ENCODE measurements at places on chromosomes 16 and 17.

- no peak for DNase-seq
Observed at GRCh38 chr17:69709441-69709840, 294.9 kb downstream of the MAP2K6 start.

- no peak for DNase-seq
Observed at GRCh38 chr17:39653316-39653661, 11.9 kb upstream of the TCAP start.

GRCh38 chr16:83336603-83337002 lies 471.2 kb upstream of the HSBP1 start:
- DNase-seq = no peak

DNA sequence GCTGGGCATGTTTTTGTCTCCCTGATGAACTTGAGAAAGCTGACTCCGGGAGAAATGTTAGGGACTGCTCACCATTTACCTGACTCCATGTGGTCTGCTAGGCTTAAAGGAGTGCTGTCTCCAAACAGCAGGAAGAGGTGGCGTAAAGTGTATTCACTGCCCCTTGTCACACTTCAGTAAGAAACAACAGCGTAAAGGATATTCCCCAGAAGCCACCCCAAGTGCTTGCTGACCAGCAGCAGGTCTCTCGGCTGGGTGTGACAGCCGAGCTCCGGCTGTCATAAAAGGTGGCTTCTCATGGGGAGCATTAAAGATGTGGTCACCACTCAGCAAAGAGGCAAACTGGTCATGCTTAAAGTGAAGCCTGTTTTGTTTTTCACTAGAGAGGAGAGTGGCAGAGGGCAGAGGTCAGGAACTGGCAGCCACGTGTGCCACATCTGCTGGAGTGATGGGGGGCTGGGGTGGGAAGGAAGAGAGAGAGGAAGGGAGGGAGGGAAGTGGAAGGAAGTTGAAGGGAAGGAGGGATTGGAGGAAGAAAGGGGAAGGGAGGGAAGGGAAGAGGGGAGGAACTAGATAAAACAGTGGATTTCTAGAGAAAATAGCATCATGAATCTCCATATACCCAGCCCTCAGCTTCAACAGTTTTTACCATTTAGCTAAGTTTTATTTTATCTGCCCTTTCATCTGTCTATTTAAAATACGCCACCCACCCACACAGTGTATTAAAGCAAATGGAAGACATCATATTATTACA lies 119.3 kb downstream of the CLEC16A start:
- no peak for DNase-seq

DNA sequence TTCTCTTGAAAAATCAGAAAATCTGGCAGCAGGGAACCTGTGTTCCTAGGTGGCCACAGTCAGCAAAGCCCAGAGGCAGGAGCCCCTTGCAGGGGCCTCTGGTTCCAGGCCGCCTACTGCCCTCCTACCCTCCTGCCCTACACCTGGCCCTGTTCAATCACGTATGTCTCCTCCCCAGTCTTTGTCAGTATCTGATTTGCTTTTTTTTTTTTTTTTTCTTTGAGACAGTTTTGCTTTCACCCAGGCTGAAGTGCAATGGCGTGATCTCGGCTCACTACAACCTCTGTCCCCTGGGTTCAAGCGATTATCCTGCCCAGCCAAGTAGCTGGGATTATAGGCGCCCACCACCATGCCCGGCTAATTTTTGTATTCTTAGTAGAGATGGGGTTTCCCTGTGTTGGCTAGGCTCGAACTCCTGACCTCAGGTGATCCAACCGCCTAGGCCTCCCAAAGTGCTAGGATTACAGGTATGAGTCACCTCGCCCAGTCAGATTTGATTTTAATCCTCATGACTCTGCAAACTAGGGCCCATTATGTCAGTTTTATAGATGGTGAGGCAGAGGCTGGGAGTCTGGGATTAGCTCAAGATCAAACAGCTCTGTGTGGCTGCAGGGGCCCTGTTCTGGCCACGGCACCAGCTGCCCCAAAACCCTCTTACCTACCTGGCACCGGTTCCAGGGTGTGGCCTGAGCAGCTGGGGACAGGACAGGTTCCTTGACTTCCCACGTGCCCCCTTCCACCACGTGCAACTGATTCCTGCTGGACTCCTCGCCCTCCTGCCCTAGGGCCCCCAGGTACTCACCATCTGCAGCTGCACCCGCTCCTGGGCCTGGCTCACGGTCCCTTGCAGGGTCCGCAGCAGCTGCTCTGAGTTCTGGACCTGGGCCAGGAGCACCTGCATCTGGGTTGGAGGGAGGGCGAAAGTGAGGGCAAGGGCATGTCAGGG lies 14.7 kb downstream of the RABEP2 start:
- DNase-seq = no peak

GRCh38 chr16:15882563-15882962 lies 5.8 kb downstream of the CEP20 start:
- no peak for DNase-seq

DNA sequence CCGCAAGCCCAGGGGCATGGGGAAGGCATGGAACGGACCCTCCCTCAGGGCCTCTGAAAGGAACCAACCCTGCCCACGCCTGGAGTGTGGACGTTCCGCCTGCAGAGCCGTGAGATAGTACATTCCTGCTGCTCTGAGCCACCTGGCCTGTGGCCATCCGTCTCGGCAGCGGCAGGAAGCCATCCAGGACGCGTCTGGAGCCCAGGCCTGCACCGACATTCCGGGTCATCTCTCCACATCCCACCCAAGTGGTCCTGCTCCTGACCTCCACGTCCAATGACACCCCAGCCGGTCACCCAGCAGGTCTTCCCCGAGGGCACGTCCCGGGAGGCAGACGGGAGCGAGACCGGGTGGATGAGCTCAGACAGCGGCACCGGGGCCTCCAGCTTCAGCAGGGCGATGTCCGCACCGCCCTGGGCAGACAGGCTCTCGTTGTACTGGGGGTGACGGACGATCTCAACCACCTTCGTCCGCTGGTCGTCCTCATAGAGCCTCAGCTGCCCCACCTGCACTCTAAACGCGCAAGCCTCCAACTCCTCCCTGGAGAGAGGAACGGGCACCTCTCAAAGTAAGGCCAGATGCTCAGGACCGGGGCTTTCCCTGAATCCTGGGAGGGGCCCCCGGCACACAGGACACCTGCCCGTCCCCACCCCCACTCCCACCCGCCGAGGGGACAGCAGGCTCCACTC lies 21.3 kb upstream of the UBE2I start:
- DNase-seq = no peak

- no peak for DNase-seq
Observed at GRCh38 chr17:62805234-62805633, 2.9 kb downstream of the MARCHF10 start.

GRCh38 chr17:37827905-37828650 lies 83.2 kb upstream of the HNF1B start:
- DNase-seq = no peak

DNA sequence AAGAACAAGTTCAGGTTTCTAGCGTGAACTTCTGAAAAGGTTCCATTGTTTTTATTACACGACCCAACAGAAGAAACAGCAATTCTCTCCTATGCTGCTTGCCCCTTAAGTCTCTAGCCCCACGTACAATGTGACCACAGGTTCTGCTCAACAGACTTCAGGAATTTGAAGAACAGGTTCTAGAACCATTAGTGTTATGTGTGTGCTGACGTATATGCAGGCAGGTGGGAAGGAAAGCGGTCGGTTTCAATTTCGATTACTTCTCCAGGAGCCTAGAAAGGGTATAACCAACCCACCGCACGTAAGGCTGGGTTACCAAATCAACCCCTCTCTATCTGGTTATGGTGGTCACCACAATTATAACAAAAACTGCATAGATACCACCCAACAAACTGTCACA lies 39.4 kb downstream of the XPO6 start:
- no peak for DNase-seq

- no peak for DNase-seq
Observed at GRCh38 chr16:50718061-50718760, 23.7 kb upstream of the CYLD start.

- no peak for DNase-seq
Observed at GRCh38 chr16:56684926-56685590, 2.8 kb downstream of the MT1X start.

DNA sequence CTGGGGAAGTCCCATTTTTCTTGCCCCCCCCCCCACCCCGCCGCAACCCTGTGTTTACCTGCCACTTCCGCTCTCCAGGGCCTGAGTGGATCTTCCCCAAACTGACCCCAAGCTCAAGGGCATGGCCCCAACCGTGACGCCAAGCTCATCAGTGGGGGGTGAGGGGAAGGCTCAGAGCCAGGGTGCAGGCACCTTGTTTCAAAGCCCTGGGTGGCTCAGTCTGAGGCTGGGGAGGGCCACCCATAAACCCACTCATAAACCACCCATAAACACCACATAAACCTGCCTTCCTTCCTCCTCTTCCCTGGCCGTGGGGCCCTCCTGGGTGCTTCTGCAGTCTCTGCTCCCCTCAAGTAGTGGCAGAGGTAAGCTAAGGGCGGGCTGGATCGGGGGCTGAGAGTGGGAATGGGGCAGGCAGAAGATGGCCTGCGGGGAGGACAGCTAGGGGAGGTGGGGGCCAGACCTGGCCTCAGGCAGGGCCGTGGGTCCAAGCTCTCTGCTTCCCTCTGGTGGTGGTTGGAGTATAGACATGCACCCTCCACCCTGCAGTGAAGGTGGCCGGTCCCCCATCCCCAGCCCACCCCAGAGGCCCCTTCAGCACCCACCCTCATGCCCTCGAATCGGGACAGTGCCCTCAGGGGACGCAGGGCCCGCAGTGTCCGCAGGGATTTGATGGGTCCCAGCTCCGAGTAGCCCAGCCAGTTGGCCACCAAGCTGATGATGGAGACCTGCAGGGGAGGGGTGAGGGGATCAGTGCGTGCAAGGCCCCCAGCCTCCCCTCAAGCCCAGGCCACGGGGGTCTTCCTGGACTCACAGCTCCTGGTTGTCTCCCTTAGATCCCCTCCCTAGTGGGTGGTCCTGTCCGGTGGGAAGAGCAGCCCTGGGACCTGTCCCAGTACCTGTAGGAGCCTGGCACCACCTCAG lies 14.6 kb upstream of the CD79B start:
- no peak for DNase-seq

DNA sequence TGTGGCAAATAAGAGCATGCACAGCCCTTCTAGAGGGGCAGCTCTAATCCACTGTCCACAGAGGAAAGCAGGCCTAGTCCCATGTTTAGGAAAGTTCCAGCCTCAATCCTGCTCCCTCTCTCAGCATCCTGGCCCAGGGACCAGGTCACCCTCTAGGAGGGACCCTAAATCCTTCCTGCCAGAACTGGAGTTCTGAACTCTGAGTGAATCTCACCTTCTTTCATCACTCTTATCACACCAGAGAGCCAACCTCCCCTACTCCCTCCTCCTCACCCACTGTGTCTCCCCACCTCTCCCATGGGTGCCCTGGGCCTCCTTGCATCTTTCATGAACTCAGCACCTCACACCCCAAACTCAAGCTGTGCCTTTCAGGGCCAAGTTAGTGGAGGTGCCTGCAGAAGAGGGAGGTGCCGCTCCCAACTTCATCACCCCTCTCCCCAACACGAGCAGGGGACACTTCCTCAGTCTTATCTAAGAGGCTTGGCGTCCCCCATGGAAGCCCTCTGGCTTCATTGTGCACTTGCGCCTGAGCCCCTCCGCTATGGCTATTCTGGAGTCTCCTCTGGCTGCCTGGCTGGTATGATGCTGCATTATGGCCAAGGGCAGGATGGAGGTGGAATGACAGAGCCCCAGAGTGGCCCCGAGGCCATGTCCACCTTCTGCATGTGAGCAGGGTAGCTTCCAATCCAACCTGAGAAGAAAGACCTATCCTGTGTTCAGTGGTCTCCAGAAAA lies 31.7 kb downstream of the PIK3R6 start:
- DNase-seq = no peak

DNA sequence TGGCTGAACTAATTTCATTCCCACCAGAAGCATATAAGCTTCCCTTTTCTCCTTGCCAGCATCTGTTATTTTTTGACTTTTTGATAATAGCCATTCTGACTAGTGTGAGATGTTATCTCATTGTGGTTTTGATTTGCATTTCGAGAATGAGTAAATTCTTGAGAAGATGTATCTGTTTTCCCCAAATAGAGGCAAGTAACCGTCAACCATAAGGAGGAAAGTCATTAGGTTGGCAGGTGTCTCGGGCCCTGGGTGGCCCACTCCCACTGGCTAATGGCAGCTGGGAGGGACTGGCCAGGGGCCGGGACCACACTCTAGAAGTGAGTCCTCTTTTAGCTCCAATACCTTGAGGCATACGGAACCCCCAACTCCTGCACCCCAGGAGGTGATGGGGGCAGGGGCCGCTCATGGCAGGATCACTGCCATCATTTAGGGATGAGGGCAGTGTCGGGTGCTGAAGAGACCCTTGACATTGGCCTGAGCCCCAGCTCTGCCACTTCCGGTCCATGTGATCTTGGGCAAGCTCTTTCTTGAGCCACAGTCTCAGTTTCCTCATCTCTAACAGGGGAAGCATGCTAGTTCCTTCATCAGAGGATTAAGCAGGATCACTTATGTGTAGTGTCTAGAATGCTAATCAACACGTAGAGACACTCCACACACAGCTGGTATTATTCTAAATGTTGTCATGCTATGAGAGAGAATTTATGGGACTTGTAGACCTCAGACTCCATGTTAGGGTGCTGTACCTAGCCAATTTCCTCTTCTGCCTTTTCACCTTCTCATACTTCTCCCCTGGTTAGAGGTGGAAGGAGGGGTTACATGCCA lies 44.3 kb downstream of the RGS9 start:
- DNase-seq = no peak

GRCh38 chr16:66706506-66706880 lies 9.9 kb upstream of the CMTM4 start:
- no peak for DNase-seq

- no peak for DNase-seq
Observed at GRCh38 chr17:40100419-40100668, at the start of gene NR1D1. Gene NR1D1 (minus strand): TSS chr17:40100589. CDS start chr17:40100094, 495 bp downstream.

GRCh38 chr17:66399441-66399840 lies 97.0 kb downstream of the PRKCA start:
- no peak for DNase-seq

- DNase-seq = no peak
Observed at GRCh38 chr17:61129267-61130254, 270.1 kb upstream of the TBX2 start.

Data from forelimb muscle (tissue), 1 donor.